Body of pancreas (tissue), 4 donors: ENCODE measurements at places on chromosomes 5 and 9. TPM values are rescaled to one million over a fixed set of nuclear protein-coding genes. Genes with fewer than 3 reads are reported as not detected.
A peak's percentile ranks its signal among the peaks of the same experiment; 100 is the strongest.

GRCh38 chr5:152511531-152512132 is 106.6 kb upstream of the NMUR2 start:
- no peaks in the 10 kb centered on the region for H3K4me1 ChIP-seq
- no peak for DNase-seq
- H3K27me3 ChIP-seq, result no peaks in the 10 kb centered on the region
- no peak overlapping the region for H3K4me3 ChIP-seq
- no peak overlapping the region for H3K27ac ChIP-seq
- no peaks in the 10 kb centered on the region for H3K36me3 ChIP-seq

DNA sequence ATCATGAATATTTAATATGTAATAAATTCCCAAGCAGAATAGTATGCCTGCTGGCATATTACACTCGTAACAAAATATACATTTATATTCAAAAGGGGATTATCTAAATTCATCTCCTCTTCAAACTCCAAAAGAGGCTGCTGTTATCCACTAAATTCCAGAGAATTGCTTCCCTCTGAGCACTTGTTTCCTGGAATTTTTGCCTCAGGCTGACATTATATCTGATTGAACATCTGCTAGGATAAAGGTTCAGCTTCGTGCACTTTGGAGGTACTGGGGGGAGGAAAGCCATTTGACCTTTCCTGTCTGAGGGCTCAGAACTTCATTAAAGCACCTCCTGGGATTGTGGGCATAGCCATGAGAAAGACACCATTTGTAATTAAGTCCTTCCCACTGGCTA is 4.3 kb upstream of the HAPLN1 start:
- peaks cover 17% of the 10 kb centered on the region for H3K4me1 ChIP-seq
- DNase-seq, result no peak
- H3K36me3 ChIP-seq, result no peaks in the 10 kb centered on the region
- H3K27me3 ChIP-seq, result no peaks in the 10 kb centered on the region
- H3K4me3 ChIP-seq, result no peak overlapping the region

Gene TAF11L9
- total RNA-seq, result not detected

GRCh38 chr5:20524991-20525529 is 537.1 kb upstream of the CDH18 start:
- no peak overlapping the region for H3K27ac ChIP-seq
- no peaks in the 10 kb centered on the region for H3K27me3 ChIP-seq
- no peaks in the 10 kb centered on the region for H3K36me3 ChIP-seq

- DNase-seq, result no peak
- H3K27ac ChIP-seq, result no peak overlapping the region
- no peaks in the 10 kb centered on the region for H3K36me3 ChIP-seq
- H3K27me3 ChIP-seq, result no peaks in the 10 kb centered on the region
- no peak overlapping the region for H3K4me3 ChIP-seq
These were observed 444.7 kb downstream of the HINT1 start for GRCh38 chr5:130720355-130720754.

DNA sequence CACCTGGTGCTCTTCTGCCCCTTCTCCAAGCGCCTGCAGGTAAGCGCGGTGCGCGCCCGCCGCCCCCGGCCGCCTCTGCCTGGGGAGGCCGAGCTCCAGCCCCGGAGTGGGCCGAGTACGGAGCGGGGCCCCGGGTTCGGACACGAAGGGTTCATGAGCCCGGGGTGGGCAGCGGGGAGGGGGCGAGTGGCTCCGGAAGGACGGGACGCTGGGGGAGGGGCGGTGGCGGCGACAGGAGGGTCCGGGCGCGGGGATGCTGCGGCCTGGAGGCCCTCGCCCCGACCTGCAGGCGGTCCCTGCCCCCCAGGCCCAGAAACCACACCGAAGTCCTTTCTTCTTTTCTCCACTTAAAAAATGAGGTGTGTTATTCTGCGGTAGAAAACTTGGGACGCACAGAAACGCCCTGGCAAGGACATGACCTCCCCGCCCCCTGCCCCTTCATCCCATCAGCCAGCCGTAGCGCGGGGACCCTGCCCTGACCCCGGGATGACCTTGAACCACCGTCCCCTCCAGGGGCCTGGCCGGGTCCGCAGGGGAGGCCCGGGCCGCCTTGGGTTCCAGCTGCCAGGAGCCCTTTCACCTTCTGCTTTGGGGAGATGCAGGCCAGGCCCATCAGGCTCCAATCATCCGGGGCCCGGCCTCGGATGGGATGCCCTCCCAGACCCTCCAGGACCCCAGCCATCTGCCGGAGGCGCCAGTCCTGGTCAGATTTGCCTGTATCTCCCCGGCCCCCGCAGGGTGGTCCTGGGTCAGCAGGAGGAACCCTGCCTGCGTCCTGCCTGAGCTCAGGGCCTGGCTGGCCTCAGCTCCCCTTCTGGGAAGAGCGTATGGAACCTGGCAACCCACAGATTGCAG is 545 bp downstream of the DIPK1B start:
- no peak for DNase-seq
- H3K27me3 ChIP-seq, result no peaks in the 10 kb centered on the region
- H3K4me1 ChIP-seq, result peaks cover 23% of the 10 kb centered on the region
- no peaks in the 10 kb centered on the region for H3K36me3 ChIP-seq
- H3K27ac ChIP-seq, result no peak overlapping the region
- peak overlapping the region; percentile 41 for H3K4me3 ChIP-seq

Gene SPATA31C1
- not detected for total RNA-seq

GRCh38 chr9:129312251-129313122 is 134.4 kb upstream of the IER5L start:
- no peak overlapping the region for H3K4me3 ChIP-seq
- DNase-seq, result peak; percentile 0
- no peaks in the 10 kb centered on the region for H3K4me1 ChIP-seq
- no peaks in the 10 kb centered on the region for H3K36me3 ChIP-seq
- no peak overlapping the region for H3K27ac ChIP-seq
- H3K27me3 ChIP-seq, result no peaks in the 10 kb centered on the region

Gene ACTBL2
- not detected for total RNA-seq

Gene MORN5
- not detected for total RNA-seq

DNA sequence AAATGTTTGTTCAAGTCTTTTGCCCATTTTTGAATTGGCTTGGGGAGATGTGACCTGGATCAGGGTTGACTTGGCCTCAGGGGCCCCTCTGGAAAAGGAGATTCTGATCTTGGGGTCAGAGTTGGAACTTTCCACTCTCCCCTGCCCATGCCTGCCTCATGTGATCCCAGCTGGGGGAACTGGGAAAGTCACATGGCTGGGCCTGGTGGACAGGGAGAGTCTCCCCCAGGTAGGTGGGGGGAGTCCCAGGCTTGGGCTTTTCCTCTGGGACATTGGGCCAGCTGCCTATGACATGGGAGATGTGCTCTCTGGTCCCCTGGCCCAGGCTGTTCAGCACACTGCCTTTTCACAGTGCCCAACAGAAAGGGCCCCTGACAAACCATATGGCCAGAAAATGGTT is 60.7 kb downstream of the NDST1 start:
- DNase-seq, result no peak
- H3K4me3 ChIP-seq, result no peak overlapping the region
- H3K27me3 ChIP-seq, result no peaks in the 10 kb centered on the region
- no peak overlapping the region for H3K27ac ChIP-seq
- H3K36me3 ChIP-seq, result no peaks in the 10 kb centered on the region

Gene PTGDS
- 48.0 TPM for total RNA-seq

- no peaks in the 10 kb centered on the region for H3K27me3 ChIP-seq
- H3K4me3 ChIP-seq, result no peak overlapping the region
- no peak for DNase-seq
- no peaks in the 10 kb centered on the region for H3K36me3 ChIP-seq
These were observed 205.9 kb downstream of the ANXA1 start for GRCh38 chr9:73357607-73358006.

- no peaks in the 10 kb centered on the region for H3K36me3 ChIP-seq
- H3K4me1 ChIP-seq, result no peaks in the 10 kb centered on the region
- H3K27ac ChIP-seq, result no peak overlapping the region
- H3K27me3 ChIP-seq, result no peaks in the 10 kb centered on the region
- H3K4me3 ChIP-seq, result no peak overlapping the region
These were observed 293.4 kb upstream of the IRX1 start for GRCh38 chr5:3302228-3302627.

Gene SH3PXD2B
- 16.9 TPM for total RNA-seq

- no peaks in the 10 kb centered on the region for H3K36me3 ChIP-seq
- no peak overlapping the region for H3K4me3 ChIP-seq
- peaks cover 64% of the 10 kb centered on the region for H3K4me1 ChIP-seq
These were observed 23.7 kb downstream of the RXRA start for GRCh38 chr9:134349936-134350335.
